ENCODE measurements at places on chromosomes 3 and 15.

- H3K4me3 ChIP-seq, result no peak overlapping the region
- no peak overlapping the region for H3K27ac ChIP-seq
- no peak for DNase-seq
- no peaks in the 10 kb centered on the region for H3K36me3 ChIP-seq
These were observed 42.7 kb downstream of the ITGA11 start for GRCh38 chr15:68389041-68389930.

- peak; percentile 8 for DNase-seq
- peaks cover 20% of the 10 kb centered on the region for H3K4me1 ChIP-seq
- peaks cover 46% of the 10 kb centered on the region for H3K27me3 ChIP-seq
These were observed 750 bp downstream of the PODXL2 start for GRCh38 chr3:127629467-127630403.

- no peak overlapping the region for H3K27ac ChIP-seq
- no peaks in the 10 kb centered on the region for H3K4me1 ChIP-seq
- no peak for DNase-seq
- H3K36me3 ChIP-seq, result no peaks in the 10 kb centered on the region
- H3K27me3 ChIP-seq, result no peaks in the 10 kb centered on the region
These were observed 175.3 kb upstream of the FEZF2 start for GRCh38 chr3:62548528-62549205.

DNA sequence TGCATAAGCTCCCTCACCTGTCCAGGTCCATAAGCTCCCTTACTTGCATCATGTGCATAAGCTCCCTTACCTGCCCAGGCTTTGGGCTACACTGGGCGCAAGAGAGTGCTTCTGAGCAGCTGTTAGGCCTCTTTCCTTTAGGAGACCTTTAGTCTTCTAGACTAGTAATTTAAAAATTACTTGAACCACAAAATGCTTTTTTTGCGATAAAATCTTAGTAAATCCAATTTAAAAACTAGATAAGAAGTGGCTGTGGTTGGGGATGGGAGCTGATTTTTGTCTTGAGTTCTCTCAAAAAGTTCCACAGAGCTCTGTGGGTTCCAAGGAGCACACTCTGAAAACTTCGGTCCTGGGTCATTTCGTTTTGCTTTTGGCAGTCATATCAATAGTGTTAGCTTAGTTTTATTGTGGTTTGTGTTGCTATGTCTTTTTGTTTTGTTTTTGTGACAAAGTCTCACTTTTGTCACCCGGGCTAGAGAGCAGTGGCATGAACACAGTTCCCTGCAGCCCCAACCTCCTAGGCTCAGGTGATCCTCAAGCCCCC is 6.7 kb downstream of the CEMIP start:
- H3K4me1 ChIP-seq, result peaks cover 1% of the 10 kb centered on the region
- H3K36me3 ChIP-seq, result no peaks in the 10 kb centered on the region
- H3K27ac ChIP-seq, result no peak overlapping the region
- no peak overlapping the region for H3K4me3 ChIP-seq
- peaks cover 4% of the 10 kb centered on the region for H3K27me3 ChIP-seq
- DNase-seq, result no peak

DNA sequence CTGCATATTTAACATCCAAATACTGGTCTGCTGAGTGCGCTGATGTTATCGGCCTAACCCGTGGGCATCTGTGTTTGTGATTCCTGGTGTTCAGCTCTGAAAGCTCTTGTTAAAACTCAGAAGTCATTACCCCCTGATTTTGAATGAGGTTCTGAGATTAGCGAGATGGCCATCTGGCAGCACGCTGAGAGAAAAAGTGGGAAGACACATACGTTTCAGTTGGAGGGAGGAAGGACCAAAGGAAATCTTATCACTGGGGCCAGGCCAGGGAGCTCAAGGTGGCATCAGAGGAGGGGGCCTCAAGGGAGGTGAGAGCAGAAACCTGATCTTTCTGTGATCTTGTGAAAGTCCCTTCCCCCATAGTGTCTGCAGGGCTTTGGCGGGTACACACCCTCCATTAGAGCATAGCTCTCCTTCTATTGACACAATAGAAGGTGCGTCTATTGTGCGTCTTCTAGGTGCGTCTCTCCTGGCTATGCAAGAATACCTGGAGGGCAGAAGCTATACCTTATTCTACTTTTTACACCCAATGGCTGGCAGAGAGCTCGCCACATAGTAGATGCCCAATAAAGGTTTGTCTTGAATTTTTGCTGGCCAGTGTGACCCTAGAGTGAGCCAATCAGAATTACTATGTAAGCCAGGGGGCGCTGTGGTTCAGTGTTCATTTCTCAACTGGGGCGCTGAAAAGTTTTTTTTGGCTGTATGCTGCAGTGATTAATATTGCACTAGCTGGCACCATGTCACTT is 182.4 kb downstream of the SHQ1 start:
- DNase-seq, result peak; percentile 23
- H3K4me1 ChIP-seq, result peaks cover 5% of the 10 kb centered on the region
- no peak overlapping the region for H3K4me3 ChIP-seq
- H3K27me3 ChIP-seq, result peaks cover 21% of the 10 kb centered on the region

DNA sequence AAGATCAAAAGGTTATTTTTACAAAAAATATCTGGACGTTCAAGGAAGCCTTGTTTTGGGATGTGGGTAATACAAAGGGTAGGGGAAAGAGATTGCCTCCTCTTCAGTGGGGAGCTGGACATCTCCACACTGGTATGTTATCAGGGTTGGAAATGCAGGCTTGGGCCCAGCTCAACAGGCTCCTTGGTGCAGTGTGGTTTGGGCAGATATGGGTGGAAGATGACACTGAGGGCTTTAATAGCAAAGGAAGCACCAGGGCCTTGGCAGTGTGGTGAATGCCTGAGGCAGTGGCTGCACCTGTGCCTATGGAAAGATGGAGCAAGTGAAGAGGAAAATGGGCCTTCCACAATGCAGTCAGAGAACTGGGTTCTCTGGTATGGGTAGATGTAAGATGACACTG is 11.2 kb upstream of the MED12L start:
- H3K4me3 ChIP-seq, result no peak overlapping the region
- DNase-seq, result no peak
- no peak overlapping the region for H3K27ac ChIP-seq
- H3K36me3 ChIP-seq, result no peaks in the 10 kb centered on the region

- H3K4me1 ChIP-seq, result no peaks in the 10 kb centered on the region
- H3K27me3 ChIP-seq, result peaks cover 78% of the 10 kb centered on the region
- DNase-seq, result no peak
These were observed 49.1 kb downstream of the ZIC4 start for GRCh38 chr3:147356909-147357900.

DNA sequence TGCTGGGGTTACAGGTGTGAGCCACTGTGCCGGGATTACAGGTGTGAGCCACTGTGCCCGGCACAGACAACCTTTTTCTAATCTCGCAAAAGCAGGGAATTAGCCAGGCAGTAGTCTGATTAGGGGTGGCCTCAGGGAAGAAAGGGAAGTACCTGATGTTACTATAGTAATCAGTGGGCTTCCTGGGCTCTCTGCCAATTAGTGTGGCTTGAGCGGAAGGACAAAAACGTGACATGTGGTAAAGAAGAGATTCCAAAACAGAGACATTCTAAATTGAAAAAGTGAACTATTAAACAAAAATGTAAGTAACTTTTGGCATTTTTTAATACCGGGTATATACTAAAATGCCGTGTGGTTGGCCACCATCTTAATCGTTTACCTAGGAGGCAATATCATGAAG is 48.1 kb downstream of the CFAP20DC start:
- H3K36me3 ChIP-seq, result peaks cover 3% of the 10 kb centered on the region
- H3K27me3 ChIP-seq, result no peaks in the 10 kb centered on the region

DNA sequence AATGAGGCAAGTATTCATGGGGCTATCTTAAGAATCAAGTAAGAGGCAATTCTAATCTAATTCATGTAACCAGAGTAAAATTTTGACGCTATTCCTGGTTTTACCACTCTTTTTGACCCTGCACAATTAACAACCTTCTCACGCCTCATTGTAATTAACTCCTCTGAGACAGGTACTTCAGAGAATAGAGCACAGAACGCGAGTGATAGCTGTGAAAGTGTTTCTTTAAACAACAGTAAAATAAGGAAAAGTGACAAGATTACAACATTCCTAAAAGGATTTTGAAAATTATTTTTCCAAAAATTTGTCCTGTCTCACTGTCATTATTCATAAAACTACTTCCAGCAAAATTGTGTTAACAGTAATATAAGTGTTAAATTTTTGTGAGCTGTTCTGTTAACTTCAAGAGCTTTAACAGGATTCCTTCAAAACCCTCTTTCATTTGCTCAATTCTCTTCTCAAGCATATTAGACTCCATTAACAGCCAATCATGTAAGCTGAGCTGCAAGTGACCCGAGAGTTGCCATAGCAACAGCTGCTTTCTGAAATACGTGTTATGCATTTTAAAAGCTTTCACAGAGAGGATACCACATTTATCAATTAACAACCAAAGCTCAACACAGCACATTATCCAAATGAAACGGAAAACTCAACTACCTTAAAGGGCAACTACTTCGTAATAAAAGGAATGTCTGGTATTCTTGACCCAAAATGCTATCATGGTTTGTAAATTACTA is 93.1 kb downstream of the STAG1 start:
- no peak overlapping the region for H3K27ac ChIP-seq
- no peak for DNase-seq
- no peaks in the 10 kb centered on the region for H3K27me3 ChIP-seq
- H3K36me3 ChIP-seq, result peaks cover 23% of the 10 kb centered on the region

- DNase-seq, result no peak
- H3K27me3 ChIP-seq, result no peaks in the 10 kb centered on the region
- H3K4me3 ChIP-seq, result no peak overlapping the region
- H3K27ac ChIP-seq, result no peak overlapping the region
These were observed 409.9 kb upstream of the ALCAM start for GRCh38 chr3:104956620-104957345.

- peaks cover 11% of the 10 kb centered on the region for H3K4me1 ChIP-seq
- no peaks in the 10 kb centered on the region for H3K36me3 ChIP-seq
- H3K27me3 ChIP-seq, result peaks cover 30% of the 10 kb centered on the region
These were observed 4.8 kb downstream of the VWA5B2 start for GRCh38 chr3:184234224-184234623.

- H3K27me3 ChIP-seq, result peaks cover 7% of the 10 kb centered on the region
- no peaks in the 10 kb centered on the region for H3K36me3 ChIP-seq
- H3K4me3 ChIP-seq, result no peak overlapping the region
- H3K27ac ChIP-seq, result no peak overlapping the region
- DNase-seq, result no peak
These were observed 109.2 kb upstream of the FHIT start for GRCh38 chr3:61360297-61360965.

- peaks cover 27% of the 10 kb centered on the region for H3K36me3 ChIP-seq
- DNase-seq, result no peak
- no peak overlapping the region for H3K4me3 ChIP-seq
- H3K27ac ChIP-seq, result no peak overlapping the region
- H3K4me1 ChIP-seq, result peaks cover 7% of the 10 kb centered on the region
- no peaks in the 10 kb centered on the region for H3K27me3 ChIP-seq
These were observed 60.4 kb upstream of the RBM5 start for GRCh38 chr3:50028346-50028745.

DNA sequence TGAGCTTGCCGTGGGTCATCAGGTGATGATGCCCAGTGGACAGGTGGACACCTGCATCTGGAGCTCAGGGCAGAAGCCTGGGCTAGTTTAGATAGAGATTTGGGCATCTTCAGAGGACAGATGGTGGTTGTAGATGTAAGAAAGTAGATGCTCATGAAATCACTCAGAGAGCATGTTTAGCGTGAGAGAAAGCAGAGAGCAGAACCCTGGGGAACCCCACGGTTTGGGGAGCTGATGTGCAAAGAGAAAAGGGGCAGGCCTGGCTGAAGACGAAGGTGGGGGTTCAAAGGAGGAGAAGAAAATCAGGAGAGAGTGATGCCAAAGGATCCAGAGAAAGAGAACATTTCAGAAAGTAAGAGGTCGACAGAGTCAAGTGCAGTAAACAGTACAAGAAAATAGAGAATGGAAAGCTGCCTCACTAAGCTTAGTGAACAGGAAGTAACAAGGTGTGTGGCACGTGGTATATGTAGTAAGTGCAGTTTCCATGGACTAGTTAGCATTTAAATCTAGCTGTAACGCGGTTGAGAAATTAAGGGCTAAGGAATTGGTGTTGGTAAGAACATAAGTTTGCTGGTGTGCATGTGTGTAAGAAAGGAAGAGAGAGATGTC is 13.5 kb downstream of the TIGIT start:
- peaks cover 48% of the 10 kb centered on the region for H3K4me1 ChIP-seq
- H3K27ac ChIP-seq, result peak overlapping the region; percentile 90
- peaks cover 10% of the 10 kb centered on the region for H3K36me3 ChIP-seq
- peak overlapping the region; percentile 39 for H3K4me3 ChIP-seq

- DNase-seq, result no peak
- H3K4me3 ChIP-seq, result no peak overlapping the region
- H3K4me1 ChIP-seq, result peaks cover 3% of the 10 kb centered on the region
- H3K27me3 ChIP-seq, result no peaks in the 10 kb centered on the region
- H3K27ac ChIP-seq, result no peak overlapping the region
These were observed 11.8 kb upstream of the HDC start for GRCh38 chr15:50277370-50277769.

GRCh38 chr3:128353361-128353965 is 113.2 kb downstream of the DNAJB8 start:
- H3K27me3 ChIP-seq, result no peaks in the 10 kb centered on the region
- H3K27ac ChIP-seq, result no peak overlapping the region
- H3K36me3 ChIP-seq, result peaks cover 19% of the 10 kb centered on the region
- H3K4me3 ChIP-seq, result no peak overlapping the region
- no peak for DNase-seq
- H3K4me1 ChIP-seq, result peaks cover 12% of the 10 kb centered on the region

DNA sequence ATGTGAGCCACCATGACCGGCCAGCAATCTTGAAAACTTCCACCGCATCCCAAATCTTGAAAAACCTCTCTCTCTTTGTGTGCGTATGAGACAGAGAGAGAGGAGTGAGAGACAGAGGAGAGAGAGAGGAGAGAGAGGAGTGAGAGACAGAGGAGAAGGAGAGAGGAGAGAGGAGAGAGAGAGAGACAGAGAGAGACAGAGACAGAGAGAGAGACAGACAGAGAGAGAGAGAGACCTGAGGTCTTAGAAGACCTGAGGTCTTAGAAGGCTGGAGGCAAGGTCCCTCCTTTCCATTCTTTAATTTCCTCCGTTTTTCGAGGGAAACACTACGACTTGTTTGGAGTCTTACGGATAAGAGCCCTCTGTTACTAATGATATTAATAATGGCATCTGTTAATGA is 39.5 kb downstream of the TMEM40 start:
- peak overlapping the region; percentile 26 for H3K4me3 ChIP-seq
- peaks cover 16% of the 10 kb centered on the region for H3K4me1 ChIP-seq
- peak overlapping the region; percentile 57 for H3K27ac ChIP-seq
- no peaks in the 10 kb centered on the region for H3K36me3 ChIP-seq
- no peak for DNase-seq
